SJSA1 (cell line): ENCODE measurements at places on chromosomes 3 and 15. TPM values are rescaled to one million over a fixed set of nuclear protein-coding genes. Genes with fewer than 3 reads are reported as not detected.
A peak's percentile ranks its signal among the peaks of the same experiment; 100 is the strongest.

IL17RC gene
- total RNA-seq = 12.6 and 19.5 TPM in 2 replicates

LTK gene
- 0.24 and 0.31 TPM in 2 replicates for total RNA-seq

CYP11A1 gene
- total RNA-seq = 1.3 and 2.2 TPM in 2 replicates

GNAT1 gene
- not detected in 2 replicates for total RNA-seq

LMAN1L gene
- total RNA-seq = not detected in 2 replicates

ACTRT3 gene
- 2.2 and 2.4 TPM in 2 replicates for total RNA-seq

FES gene
- 0.16 TPM in 1 of 2 replicates, not detected in the other for total RNA-seq

ITIH4 gene
- total RNA-seq = not detected in 2 replicates

KIF7 gene
- 13.8 and 14.3 TPM in 2 replicates for total RNA-seq

CCDC9B gene
- 29.5 and 39.0 TPM in 2 replicates for total RNA-seq

CHDH gene
- total RNA-seq = 0.47 TPM in 1 of 2 replicates, not detected in the other

RHOV gene
- not detected in 2 replicates for total RNA-seq

OCA2 gene
- 0.11 TPM in 1 of 2 replicates, not detected in the other for total RNA-seq

SYNPR gene
- not detected in 2 replicates for total RNA-seq

DNA sequence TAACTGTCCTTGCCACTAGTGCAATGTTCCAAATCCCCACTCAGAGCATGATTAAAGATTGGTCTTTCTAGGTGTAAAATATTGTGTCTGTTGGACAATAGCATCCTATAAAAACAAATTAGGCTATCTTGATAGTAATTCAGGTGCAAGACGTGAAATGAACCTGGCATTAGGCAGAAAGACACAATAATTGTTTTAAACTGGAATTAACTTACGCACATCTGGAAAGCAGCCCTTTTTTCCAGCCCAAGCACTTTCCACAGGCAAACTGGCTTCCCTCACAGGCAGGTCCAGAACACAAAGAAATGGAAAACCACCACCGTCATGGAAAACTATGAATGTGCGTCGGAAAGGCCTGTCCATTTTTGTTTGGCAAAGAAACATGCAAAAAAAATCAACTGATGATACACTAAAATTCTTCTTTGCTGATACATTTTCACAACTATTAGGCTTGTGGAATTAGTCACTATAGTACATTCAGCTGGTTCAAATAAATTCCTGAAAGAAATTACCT is 474.7 kb upstream of the IL12A start:
- DNase-seq = no peak

- DNase-seq = peak; percentile 61
Measured at GRCh38 chr3:138078901-138079344, 36.5 kb downstream of the DZIP1L start.

DNA sequence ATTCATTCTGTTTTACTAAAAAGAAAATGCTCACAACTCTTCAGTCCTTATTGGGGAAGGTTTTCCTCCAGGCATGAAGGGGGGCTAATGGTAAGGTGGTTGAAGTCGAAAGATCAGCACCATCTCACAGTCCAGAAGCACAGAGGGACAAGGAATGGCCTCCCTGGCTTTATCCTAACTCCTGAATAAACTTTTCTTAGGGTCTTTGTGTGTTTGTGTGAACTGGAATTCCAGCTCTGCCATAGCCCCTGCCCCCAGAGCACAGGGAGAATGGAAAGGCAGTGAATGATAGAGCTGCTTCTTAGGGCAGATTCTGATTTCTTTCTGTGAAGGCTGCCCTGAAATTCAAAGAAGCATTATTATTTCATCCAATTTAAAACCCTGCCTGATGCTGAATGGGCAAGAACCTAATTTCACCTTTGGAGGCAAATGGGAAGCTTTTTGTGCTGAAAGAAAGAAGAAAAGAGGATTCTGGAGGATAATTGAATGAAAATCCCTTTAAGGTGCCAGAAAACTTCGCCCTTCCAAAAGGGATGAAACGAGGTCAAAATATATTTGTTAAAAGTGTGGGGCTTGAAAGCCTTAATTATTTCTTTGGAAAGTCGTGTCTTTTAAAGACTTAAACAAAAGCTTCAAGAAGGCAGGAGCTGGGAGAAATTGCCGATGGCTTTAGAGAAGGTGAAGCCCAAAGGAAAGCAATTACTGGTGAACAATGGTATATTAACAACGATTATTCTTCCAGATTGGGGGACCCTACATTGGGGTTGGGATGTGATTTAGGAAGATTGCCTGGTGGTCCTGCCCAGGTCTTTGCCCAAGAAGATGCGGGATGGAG is 259.9 kb upstream of the RGMA start:
- DNase-seq = no peak

GRCh38 chr3:181687190-181687589 is 24.5 kb upstream of the SOX2 start:
- DNase-seq = no peak

GRCh38 chr15:52783191-52783829 is 6.8 kb downstream of the ONECUT1 start:
- DNase-seq = no peak

DNA sequence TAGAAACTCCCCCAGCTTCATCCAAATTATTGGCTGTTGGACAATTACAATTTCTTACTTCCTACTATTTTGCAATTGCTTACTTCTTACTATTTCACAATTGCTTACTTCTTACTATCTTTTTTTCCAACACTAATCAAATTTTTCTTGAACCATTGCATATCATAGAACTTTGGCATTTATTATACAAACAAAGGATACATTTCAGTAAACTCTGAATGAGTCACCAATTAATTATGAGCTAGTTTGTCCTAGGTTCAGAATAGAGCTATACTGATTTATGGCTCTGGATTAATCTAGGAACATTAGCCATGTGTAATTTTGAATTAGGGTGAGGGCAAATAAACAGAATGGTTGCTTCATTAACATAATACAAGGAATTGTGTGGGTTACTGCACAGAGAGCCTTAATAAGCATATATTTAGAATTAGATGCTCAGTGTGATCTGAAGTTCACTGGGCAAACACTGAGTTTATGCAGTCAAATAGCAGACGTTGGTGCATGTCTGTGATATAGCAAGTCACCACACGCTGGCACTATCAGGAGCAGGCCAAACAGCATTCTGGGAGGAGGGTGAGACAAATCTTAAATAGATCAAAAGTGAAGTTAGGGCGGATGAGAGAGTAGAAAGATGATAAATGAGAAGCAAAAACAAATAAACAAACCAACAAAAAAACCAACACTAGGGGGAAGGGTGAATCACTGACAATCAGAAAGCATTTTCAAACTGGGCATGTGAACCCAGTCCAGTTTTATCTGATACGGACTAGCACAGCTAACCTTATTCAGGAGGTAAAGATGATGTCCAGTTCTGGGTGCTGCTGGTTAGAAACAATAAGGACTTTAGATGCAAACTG is 21.5 kb downstream of the GABRR3 start:
- no peak for DNase-seq

GRCh38 chr15:98764291-98764690 is 116.0 kb downstream of the IGF1R start:
- DNase-seq = no peak

- no peak for DNase-seq
Measured at GRCh38 chr3:105967117-105967516, 98.3 kb upstream of the CBLB start.

DNA sequence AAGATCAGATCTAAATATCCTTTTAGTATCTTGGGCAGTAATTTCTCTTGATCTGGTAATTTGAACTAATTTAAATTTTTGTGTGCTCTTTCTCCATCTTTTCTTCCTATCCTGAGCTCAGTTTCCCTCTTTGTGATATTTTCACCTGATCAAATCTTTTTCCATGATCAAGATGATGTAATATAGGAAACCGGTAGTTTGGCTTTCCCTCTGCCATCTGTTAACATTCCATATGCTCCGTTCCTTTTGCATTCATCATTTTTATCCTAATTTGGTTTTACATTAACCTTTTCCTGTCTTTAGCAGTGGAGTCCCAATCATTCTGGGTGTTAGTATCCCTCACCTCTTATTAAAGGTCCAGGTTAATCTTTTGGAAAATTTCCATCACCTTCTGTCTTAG is 5.9 kb upstream of the ABHD6 start:
- DNase-seq = no peak

GRCh38 chr15:80849308-80849707 is 70.1 kb downstream of the CEMIP start:
- no peak for DNase-seq

DNA sequence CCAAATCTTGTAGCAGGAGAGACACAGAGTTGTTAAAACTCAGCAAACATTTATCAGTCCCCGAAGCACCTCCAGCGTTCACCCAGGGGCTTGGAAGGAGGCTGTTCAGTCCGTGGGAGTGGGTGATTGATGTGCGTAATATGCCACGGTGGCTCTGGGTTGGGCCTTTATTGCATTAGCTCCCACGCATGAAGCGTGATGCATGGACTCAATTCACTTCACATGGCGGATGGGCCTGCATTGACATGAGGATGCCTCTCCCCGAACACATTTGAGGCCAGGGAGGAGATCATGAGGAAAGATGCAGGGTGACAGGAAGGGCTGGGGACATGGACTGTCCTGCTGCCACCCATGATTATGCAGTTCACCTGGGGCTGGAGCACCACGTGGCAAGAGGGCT is 126.5 kb downstream of the FAM43A start:
- DNase-seq = no peak

GRCh38 chr3:15387735-15388134 is 39.6 kb downstream of the METTL6 start:
- no peak for DNase-seq

- no peak for DNase-seq
Measured at GRCh38 chr15:82297546-82297945, 34.9 kb downstream of the SAXO2 start.

DNA sequence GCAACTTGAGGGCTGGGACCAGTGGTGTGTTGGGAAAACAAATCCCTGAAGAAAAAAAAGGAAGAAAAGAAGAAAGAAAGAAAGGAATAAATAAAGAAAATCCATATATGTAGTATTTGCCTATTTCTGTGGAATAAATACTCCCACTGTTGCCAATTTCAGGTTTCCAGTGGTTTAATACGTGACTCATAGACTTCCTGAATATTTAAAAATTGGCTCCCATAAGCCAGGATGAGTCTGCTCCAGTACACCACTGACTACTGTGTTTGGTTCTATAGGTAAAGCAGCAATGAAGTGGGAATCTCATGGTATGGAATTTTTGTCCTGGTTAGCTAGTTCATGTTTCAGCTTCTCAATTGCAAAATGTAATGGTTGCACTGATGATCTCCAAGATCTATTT is 31.6 kb downstream of the PYDC2 start:
- no peak for DNase-seq

DNA sequence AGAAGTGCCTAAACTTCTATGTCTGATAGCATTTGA is at the start of gene TP63:
Gene TP63 (plus strand): TSS at position 17 of the 36 bp plus-strand sequence. CDS start 127 bp downstream, outside the sequence.
- no peak for DNase-seq

DNA sequence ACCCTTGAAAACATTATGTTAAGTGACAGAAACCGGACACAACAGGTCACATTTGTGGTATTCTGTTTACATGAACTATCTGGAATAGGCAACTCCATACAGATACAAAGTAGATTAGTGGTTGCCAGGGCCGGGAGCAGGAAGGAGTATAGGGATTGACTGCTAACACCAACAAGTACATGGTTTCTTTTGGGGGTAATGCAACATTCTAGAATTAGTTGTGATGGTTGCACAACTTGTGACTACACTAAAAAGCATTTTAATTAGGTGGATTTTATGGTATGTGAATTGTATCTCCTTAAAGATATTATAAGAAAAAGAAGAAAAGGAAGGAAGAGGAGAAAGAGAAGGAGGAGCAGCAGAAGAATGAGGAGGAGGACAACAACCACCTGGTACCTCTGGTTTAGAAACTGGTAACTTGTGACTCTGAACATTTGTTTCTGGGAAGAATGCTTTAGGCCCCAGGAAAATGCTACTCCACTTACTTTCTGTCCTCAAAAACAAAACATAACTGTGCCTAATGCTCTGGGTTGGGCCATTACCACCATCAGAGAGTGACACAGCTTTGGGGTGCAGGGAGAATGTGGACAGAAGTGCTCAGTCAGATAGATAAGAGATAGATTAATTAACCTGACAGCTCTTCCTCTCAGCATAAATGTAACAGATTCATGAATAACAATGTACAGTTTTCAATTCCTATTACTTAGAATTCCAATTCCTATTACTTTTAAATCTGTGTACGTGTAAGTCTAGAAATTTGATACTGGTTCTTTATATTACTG is 20.3 kb downstream of the SETMAR start:
- DNase-seq = no peak

- peak; percentile 57 for DNase-seq
Measured at GRCh38 chr3:43894176-43895049, 203.7 kb downstream of the ABHD5 start.

- no peak for DNase-seq
Measured at GRCh38 chr3:47408839-47409229, 28.0 kb downstream of the PTPN23 start.

GRCh38 chr3:19954676-19955075 is 7.8 kb downstream of the RAB5A start:
- no peak for DNase-seq

GRCh38 chr3:5205165-5205941 is 17.8 kb downstream of the EDEM1 start:
- no peak for DNase-seq

DNA sequence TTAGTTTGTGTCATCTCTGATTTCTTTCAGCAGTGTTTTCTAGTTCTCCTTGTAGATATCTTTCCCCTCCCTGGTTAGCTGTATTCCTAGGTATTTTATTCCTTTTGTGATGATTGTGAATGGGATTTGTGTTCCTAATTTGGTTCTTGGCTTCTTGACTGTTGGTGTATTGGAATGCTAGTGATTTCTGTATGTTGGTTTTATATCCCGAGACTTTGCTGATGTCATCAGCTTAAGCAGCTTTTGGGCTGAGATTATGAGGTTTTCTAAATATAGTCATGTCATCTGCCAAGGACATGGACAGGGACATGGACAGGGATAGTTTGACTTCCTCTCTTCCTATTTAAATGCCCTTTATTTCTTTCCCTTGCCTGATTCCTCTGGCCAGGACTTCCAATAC is 35.8 kb downstream of the MYO9A start:
- no peak for DNase-seq

- DNase-seq = no peak
Measured at GRCh38 chr15:100191161-100191560, 150.6 kb downstream of the ADAMTS17 start.

GRCh38 chr3:175617247-175617646 is 758.1 kb downstream of the NAALADL2 start:
- DNase-seq = no peak

- no peak for DNase-seq
Measured at GRCh38 chr15:61367953-61368352, 138.9 kb upstream of the RORA start.

DNA sequence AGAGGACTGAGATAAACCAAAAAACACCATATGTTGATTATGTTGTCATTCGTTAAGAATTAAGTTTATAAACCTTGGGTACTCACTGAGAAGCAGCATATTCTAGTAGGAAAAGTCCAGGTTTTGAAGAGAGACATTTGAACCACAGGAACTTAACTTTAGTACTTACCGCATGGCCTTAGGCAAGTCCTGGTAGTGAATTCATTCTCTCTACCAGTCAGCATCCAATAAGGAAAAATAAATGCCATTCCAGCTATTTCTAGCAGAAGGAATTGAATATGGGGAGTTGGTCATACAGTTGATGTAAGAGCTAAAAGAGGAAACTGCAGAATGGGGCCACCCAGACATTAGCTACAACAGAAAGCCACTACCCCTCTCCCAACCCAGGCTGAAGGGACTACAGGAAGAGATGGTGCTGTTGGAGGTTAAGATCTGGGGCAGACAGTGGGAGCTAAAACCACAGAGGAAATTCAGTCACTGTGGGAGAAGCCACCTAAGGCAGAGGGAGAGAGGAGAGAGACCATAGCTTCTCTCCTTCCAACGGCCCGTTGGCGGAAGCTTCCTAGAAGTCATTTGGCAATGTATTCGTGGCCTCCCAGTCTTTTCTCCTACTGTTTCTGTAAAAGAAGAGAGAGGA is 133.8 kb upstream of the RARB start:
- peak; percentile 18 for DNase-seq
